ENCODE measurements at places on chromosomes 1 and 21.

GRCh38 chr1:22101199-22101598 is 41.7 kb downstream of the WNT4 start:
- DNase-seq, result no peak

GRCh38 chr1:71762514-71763255 is 519.7 kb downstream of the NEGR1 start:
- DNase-seq, result no peak

GRCh38 chr1:178371235-178371634 is 125.5 kb downstream of the CLEC20A start:
- no peak for DNase-seq

DNA sequence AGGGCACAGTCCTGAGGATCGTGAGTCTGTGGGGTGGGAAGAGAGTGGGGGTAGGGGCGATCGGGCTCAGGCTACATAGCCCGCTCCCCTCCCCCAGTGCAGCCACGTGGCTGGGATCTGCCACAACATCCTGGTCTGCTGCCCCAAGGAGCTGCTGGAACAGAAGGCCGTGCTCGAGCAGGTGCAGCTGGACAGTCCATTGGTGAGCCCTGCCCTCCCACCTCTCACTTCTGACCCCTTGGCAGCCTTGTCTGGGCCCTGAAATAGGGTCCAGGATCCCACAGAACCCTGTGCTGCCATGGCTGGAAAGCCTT is 5.0 kb downstream of the CNKSR1 start:
- no peak for DNase-seq

- DNase-seq, result no peak
Observed at GRCh38 chr1:31399976-31400375, 13.0 kb upstream of the SERINC2 start.

DNA sequence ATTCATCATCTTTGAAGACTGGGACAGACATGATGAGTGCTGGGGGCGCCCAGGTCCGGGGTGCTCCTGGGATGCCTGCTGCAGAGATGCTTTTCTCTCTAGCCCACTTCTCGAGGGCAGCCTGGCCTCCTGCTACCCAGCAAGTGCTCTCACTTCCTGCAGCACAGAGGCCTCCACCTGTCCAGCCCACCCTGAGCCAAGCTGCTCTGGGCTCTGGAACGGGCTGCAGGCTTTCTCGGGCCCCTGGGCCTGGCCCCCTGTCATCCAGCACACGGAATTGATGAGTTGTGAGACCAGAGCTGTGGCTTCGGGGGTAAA is 469.5 kb upstream of the VAMP3 start:
- no peak for DNase-seq

DNA sequence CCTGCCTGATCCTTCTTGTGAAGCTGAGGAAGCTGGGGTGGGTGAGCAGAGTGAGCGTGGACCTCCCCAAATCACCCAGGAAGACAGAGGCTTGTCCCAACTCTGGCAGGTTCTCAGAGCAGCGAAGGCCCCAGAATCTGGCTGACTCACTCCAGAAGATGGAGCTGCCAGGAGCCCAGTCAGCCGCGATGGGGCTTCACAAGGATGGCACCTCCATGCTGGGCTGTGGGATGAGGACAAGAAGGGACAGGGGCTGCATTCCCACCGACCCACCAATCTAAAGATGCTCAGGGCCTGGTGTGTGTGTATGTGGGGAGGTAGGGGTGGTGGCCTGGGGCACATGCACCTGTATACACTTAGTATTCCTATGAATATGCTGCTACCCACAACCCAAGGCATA is 52.9 kb downstream of the ATP1A1 start:
- no peak for DNase-seq

DNA sequence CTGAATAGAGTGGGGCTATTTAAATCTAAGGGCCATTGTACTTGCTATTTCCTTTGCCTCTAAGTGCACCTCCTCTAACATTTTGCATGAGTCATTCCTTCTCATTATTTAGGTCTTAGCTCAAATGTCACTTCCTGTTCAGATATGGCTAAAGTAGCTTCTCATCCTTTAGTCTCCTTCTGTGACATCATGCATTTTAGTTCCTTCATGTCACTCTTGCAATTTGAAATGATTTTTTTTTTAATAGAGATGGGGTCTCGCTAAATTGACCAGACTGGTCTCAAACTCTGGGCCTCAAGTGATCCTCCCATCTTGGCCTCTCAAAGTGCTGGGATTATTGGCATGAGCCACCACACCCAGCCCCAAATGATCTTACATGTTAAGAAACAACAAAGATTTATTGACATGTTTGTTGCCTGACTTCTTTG is 6.6 kb downstream of the TBX19 start:
- no peak for DNase-seq

GRCh38 chr1:172135076-172135672 is 285.3 kb upstream of the C1orf105 start:
- peak; percentile 16 for DNase-seq

- DNase-seq, result no peak
Observed at GRCh38 chr21:27590271-27590670, 623.4 kb upstream of the ADAMTS5 start.

- DNase-seq, result no peak
Observed at GRCh38 chr1:9044236-9044635, 18.0 kb upstream of the SLC2A7 start.

DNA sequence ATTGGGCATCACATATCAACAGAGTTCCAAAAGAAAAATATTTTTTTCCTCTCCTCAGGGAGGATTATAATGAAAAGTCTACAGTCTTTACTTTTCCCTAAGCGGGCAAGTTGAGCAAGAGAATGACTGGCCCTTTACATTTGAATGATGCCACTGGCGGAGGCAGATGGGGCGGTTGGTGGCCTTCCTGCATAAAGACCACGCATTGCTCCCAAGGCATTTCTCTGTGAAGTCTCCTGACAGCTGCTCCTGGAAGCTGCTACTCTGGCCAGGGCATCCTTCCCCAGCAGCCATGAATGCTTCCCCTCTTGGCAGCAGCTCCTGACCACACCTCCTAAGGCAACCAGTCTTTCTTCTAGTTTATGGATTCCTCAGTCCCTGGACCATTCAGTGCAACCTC is 161.1 kb upstream of the RRP15 start:
- DNase-seq, result no peak

DNA sequence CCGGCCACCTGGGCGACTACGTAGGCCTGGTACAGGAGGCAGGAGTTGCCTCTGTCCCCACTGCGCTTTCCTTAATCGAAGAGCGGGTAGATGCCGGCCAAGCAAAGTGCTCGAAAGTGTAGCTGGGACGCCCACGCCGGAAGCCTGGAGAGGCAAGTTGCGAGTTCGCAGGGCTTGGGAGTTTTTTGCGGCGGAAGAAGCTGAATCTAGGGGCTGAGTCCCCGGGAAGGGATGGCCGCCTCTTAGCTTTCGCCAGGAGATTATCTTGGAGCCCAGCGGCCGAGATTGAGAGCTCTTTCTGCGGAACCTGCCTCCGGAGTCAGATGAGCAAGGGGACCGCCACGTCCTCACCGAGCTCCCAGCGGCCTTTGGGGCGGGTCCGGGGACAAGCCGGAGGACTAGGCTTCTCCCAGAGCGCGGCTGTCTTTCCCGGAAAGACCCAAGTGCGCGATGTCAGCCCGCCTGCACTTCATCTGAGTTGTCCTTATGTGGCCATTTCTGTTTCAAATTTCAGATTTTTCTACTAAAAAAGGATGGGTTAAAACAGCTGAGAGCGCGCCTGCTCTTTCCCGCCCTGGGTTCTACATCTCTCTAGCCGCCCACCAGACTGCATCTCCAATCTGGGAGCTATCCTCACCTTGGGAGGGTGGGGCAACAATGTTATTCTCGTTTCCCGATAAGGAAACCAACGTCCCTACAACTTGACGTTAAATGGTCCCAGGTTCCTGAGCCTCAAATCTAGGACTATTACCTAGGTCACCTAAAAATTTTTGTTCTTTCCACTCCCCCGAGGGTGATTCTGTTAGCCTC is 12.4 kb upstream of the TBX15 start:
- DNase-seq, result no peak

GRCh38 chr1:58620259-58620658 is 43.2 kb upstream of the TACSTD2 start:
- DNase-seq, result no peak

GRCh38 chr1:54277451-54278341 is 77.7 kb downstream of the MRPL37 start:
- no peak for DNase-seq

GRCh38 chr1:197892684-197893083 is 9.7 kb upstream of the C1orf53 start:
- DNase-seq, result no peak

DNA sequence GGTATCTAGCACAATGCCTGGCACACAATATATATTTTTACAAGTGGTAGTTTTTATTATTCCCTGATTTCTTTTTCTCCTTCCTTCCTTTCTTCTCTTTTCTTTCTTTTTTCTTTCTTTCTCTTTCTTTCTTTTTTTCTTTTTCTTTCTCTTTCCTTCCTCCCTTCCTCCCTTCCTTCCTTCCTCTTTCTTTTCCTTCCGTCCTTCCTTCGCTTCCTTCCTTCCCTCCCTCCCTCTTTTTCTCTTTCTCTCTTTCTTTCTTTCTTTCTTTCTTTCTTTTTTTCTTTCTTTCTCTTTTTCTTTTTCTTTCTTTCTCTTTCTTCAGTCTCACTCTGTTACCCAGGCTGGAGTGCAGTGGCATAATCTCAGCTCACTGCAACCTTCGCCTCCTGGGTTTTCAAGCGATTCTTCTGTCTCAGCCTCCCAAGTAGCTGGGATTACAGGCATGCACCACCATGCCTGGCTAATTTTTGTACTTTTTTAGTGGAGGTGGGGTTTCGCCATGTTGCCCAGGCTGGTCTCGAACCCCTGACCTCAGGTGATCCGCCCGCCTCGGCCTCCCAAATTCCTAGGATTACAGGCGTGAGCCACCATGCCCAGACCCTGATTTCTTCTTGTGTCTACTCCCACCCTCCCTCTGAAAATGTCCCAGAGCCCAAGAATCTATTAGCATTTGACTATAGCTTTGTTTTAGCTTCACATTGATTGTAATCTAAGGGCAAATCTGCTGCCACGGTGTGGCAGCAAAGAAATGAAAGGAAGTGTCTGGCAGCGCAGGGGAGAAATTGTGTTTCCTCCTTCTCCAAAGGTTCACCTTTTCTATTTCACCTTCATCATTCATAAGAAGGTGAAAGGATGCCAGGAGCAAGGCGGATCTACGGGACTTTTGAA is 19.9 kb upstream of the ABCB10 start:
- no peak for DNase-seq

GRCh38 chr1:153506831-153507413 is 28.9 kb downstream of the S100A6 start:
- DNase-seq, result no peak

DNA sequence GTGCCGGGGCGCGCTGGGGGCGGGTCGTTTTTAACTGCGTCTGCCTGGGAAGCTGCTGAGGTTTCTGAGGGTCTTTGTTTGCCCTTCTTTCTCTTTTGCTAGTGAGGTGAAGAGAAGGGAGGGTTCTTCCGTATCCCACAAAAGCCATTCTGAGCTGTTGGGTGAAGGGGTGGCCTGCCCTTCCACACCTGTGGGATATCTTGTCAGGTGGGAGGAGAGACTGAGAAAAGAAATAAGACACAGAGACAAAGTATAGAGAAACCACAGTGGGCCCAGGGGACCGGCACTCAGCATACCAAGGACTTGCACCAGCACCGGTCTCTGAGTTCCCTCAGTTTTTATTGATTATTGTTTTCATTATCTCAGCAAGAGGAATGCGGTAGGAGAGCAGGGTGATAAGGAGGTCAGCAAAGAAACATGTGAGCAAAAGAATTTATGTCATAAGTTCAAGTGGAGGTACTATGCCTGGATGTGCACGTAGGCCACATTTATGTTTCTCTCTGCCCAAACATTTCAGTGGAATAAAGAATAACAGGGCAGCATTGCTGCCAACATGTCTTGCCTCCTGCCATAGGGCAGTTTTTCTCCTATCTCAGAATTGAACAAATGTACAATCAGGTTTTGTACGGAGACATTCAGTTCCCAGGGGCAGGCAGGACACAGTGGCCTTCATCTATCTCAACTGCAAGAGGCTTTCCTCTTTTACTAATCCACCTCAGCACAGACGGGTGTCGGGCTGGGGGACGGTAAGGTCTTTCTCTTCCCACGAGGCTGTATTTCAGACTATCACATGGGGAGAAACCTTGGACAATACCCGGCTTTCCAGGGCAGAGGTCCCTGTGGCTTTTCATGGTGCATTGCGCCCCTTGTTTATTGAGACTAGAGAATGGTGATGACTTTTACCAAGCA is 972 bp downstream of the PGBD2 start:
- no peak for DNase-seq

DNA sequence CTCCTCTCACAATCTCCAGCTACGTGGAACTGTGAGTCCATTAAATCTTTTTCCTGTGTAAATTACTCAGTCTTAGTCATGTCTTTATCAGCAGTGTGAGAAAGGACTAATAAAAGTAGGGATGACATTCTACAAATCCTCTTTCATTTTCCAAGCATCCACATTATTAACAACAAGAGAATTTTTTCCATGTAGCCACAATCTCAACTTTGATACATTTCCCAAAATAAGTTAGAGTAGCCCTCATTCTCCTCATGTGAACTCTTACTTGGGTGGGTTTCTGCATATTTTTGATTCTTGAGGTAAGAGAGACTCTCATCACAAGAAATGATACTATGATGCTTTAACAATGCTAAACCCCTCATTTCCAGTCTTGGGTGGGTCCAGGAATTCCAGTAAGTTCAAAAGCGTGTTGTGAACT is 52.8 kb downstream of the TNFSF18 start:
- no peak for DNase-seq

DNA sequence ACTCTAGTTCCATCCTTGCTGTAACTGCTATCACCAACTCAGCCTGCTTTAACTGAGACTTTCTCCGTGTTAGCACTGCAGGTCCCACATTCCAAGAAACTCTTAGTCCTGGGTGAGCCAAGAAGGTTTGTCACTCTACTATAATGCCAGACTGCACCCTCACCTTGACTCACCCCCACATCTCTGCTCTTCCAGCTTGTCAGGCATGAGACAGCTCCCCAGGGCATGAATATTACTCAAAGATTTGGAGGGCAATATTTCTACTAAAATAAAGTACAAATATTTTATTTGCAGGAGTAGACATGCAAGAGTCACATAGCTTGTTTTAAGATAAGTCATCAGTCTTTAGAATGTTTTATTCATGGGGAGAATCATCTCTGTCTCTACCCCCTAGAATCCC is 110.2 kb downstream of the MATN1 start:
- no peak for DNase-seq
